ENCODE measurements at places on chromosomes 6 and 20.

- no peak for DNase-seq
Measured at GRCh38 chr6:25263657-25264056, 15.5 kb upstream of the CARMIL1 start.

DNA sequence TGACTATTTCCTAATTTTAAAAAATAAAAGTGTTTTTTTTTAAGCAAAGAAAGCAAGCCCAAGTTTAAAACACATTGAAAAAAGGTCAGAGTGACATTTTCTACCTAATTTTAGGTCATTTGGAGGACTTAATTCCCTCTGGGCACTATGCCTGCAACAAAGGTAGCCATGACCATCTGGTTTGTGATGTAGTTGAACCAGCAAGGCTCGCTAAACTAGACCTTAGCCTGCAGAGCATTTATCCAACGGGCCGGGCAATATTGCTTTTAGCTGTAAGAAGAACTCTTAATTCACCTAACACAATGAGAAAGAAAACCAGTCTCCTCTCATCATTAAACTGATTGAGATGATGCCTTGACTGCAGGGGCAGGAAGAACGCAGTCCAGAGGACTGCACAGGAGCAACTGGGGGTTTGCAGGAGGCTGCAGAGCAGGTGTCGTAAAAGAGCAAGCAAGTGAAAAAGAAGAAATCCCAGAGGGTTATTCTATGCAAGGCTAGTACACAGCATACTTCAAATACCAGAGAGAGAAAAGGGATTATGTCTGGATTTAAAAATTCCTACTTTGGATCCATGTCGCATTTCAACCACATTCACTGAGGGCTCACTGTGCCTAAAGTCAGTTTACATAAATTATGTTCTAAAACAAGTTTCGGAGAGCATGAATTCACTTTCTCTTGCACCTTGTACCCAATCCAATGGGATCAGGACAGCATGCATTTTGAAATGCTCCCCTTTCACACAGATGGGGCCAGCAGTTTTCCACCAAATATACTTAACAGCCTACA, 12.8 kb downstream of the TRAF3IP2 start:
- DNase-seq, result no peak

DNA sequence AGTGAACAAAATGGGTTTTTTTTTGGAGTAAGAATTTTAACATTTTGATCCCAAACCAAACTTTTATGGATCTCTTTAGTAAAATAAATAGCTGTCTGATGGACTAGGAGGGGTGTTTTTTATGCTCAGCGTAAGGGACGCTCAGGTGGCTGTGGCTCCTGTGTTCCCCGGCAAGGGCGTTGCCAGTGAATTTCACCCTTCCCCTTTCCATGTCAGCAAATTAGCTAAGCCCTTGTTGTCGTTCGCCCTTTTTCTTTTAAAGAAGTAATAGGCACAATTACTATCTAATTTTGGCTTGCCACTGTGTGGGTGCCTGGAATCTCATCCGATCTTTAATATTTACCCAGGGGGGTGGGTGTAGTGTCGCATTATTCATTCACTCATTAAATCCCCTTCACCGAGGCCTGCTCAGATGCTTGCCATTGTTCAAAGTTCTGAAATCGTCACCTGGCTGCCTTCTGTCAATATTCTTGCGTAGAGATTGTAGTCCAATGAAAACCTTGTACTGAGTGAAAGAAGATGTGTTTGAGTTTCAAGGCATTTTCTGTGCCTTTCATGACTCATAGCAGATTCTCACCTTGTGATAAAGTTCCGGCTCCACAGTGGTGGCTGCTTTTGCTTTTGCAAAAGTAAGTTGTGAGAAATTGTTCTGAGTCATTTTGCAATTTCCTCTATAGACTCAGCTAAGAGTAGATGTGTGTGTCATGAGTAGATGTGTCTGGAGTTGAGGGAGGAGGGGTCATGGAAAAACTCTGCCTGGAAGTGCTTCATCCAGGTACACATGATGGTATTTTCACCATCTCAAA, 40.0 kb upstream of the CLDN20 start:
- DNase-seq, result no peak

GRCh38 chr6:88825856-88826255, 137.6 kb downstream of the RNGTT start:
- DNase-seq, result no peak

DNA sequence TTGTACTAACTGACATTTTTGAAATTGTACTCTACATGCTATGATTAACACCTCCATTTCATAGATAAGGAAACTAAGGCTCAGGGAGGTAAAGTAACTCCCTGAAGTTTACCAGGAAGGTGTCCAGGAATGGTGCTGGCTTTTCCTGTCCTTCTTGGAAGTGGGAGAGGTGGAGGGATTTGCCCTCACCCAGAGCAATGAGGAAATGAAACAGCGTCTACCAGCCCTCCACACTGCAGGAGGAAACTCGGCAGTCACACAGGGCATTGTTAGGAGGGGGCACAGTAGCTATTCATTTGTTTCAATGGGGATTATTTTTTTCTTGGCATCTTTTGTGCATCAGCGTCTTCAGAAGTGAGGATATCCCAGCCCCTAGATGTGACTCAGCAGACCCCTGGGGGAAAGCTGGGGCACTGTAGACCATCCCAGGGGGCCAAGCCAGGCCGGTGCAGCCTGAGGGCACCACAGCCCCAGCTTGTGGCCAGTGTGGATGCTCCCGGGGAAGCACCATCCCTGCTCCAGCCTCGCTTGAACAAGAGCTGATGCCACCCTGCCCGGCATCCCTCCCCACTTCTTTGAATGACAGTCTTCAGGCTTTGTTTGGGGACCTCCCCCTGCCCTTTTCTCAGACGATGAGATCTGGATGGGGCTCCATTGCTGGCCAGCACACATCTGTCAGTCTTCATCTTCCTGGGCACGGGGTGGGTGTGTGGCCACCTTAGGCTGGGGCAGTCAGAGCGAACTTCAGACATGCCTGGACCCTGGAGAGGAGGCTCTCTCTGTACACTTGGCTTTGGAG, 224.4 kb upstream of the PMEPA1 start:
- DNase-seq, result no peak

GRCh38 chr20:39885975-39886649, 802.9 kb downstream of the MAFB start:
- no peak for DNase-seq

DNA sequence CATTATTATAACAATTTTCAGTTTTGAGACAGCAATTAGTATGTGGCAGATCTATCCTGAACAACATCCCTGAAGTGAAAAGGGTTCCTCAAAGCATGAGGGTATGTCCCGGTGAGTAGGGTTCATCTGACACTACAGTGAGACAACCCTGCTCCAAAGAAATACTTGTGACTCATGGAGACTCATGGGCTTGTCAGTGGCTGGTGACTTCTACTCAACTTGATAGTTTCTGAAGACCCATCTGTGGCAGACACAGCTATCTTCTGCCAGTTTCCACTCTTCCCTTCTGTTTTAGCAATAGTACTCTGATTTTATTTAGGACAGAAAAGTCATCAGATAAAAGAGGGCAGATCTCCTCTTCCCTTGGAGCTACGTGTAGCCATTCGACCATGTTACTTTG, 41.4 kb downstream of the MAP3K7 start:
- DNase-seq, result no peak

- peak; percentile 34 for DNase-seq
Measured at GRCh38 chr20:5222919-5223634, 93.7 kb downstream of the PROKR2 start.

- no peak for DNase-seq
Measured at GRCh38 chr6:144413418-144413817, 128.3 kb downstream of the UTRN start.

DNA sequence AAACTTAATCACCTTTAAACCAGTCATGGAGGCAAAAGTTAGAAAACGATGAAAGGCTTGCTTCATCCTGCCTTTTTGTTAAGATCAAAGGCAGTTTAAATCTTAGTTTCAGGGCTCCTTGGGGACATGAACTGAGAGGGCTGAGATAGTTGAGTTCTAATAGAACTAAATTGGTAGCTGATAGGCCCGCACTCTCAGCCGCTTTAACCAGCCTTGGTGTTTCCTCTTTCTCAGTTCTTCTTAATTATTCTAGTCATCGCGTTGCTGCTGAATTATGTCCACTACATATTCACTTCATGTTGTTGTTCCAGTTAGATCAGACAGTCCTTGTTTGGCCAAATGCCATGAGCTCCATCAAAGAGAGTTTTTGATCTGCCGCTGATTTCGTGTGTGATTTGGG, 72.5 kb downstream of the ANKS1A start:
- DNase-seq, result no peak

DNA sequence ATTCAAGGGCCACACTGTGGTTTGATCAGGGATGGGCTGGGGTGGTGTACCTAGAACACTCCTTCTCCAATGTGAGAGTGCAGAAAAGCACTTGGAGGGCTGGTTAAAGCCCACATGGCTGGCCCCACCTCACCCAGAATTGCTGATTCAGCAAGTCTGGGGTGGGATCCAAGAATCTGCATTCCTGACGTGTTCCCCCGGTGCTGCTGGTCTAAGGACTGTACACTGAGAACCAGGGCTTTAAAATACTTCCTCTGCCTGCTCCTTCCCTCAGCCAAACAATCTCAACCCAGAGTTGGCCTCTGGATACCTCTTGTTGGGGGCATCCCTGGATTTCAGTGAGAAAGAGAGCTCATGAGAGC, 13.4 kb upstream of the OCSTAMP start:
- DNase-seq, result no peak

All from NCI-H187 (cell line).